ENCODE measurements at places on chromosomes 13 and 19.
A peak's percentile ranks its signal among the peaks of the same experiment; 100 is the strongest.

GRCh38 chr13:36919833-36920615 lies at the start of gene SMAD9:
TSS of gene SMAD9 (minus strand) at chr13:36920238. CDS start at chr13:36879689, 40,549 bp downstream.
- DNase-seq, result peak; percentile 88

- DNase-seq, result no peak
Measured at GRCh38 chr13:108407495-108407894, 138.0 kb downstream of the TNFSF13B start.

GRCh38 chr19:1113030-1113985 lies 9.5 kb downstream of the GPX4 start:
- peak; percentile 95 for DNase-seq

GRCh38 chr13:45369116-45369515 lies 28.1 kb upstream of the TPT1 start:
- no peak for DNase-seq

DNA sequence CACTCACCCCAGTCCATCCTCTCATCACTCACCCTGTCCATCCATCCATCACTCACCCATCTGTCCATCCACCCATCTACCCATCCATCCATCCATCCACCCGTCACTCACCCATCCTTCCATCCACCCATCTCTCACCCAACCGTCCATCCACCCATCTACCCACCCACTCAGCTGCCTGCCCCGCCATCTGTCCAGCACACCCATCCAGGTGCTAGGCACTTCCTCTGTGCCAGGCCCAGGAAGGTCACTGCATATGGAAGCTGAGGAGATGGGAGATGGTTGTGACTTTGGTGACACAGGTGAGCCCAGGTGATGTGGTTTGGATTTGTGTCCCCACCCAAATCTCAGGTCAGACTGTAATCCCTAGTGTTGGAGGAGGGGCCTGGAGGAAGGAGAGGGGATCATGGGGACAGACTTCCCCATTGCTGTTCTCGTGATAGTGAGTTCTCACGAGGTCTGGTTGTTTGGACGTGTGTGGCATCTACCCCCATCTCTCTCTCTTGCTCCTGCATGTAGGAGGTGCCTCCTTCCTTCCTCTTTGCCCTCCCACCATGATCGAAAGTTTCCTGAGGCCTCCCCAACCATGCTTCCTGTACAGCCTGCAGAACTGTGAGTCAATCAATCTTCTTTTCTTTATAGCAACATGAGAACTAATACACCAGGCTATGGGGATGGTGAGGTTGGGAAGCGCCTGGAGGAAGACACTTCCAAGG lies 15.9 kb upstream of the C13orf46 start:
- DNase-seq, result peak; percentile 26

DNA sequence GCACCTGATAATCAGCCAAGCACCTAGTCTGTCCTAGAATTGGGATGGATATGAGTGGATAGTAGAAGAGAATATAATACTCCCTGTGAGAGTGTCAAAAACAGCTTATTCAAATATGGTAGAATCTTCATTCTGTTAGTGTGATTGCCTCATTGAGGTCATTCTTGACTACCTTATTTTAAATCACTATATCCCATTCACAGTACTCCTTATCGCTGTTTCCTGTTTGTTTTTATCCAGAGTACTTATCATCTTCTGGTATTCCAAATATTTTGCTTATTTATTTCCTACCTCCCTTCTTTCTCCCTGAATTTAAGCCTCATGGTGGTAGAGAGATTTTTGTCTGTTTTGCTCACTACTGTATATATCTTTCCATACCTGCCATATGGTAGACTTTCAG lies 9.9 kb downstream of the NDFIP2 start:
- no peak for DNase-seq

DNA sequence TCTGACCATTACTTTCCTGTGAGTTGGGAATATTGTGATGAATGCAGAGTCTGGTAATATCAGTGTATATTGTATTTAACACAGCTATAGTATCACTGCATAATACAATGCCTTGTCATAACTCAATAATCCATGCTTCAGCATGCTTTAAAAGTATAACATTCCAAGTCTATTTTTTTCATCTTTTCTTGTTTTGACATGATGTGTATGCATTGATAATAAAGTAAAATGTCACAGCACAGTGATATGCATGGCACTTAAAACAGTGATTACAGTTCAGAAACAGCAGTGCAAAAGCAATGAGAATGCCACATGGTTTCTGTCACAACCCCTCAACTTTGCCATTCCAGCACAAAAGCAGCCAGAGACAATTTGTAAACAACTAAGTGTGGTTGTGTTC lies 17.8 kb downstream of the KATNAL1 start:
- DNase-seq, result no peak

GRCh38 chr13:32121316-32121715 lies 89.7 kb downstream of the FRY start:
- DNase-seq, result no peak

All from cardiac septum (tissue), 1 donor.